ENCODE measurements at places on chromosomes 11 and 22.

GRCh38 chr11:12864316-12865156 lies 144.6 kb upstream of the RASSF10 start:
- DNase-seq = no peak

GRCh38 chr11:16609769-16610168 lies 128.7 kb upstream of the C11orf58 start:
- DNase-seq = no peak

GRCh38 chr22:43867839-43868635 lies 5.7 kb upstream of the SULT4A1 start:
- no peak for DNase-seq

GRCh38 chr22:32043391-32043790 lies 330 bp downstream of the SLC5A1 start:
- no peak for DNase-seq

- DNase-seq = no peak
Measured at GRCh38 chr11:3140291-3140603, 24.9 kb downstream of the OSBPL5 start.

- DNase-seq = no peak
Measured at GRCh38 chr22:35443790-35444684, 44.1 kb downstream of the MCM5 start.

DNA sequence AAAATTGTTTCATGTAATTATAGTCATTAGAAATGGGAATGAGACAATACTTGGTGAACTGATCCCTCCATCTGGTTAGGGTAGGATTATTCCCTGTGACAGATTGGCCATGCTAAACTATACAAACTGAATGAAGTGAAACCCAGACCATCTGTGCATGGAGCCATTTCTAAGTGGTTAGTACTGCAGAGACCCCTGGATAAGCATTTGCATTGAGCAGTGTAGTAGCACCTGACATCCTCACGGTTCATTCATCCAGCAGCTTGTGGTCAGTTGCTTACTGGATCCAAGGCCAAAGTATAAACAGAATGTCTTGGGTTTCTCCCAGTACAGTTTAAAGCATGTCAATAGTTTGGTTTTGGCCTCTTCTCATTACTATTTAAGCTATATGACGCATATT lies 93.8 kb upstream of the ARHGAP42 start:
- DNase-seq = peak; percentile 93

DNA sequence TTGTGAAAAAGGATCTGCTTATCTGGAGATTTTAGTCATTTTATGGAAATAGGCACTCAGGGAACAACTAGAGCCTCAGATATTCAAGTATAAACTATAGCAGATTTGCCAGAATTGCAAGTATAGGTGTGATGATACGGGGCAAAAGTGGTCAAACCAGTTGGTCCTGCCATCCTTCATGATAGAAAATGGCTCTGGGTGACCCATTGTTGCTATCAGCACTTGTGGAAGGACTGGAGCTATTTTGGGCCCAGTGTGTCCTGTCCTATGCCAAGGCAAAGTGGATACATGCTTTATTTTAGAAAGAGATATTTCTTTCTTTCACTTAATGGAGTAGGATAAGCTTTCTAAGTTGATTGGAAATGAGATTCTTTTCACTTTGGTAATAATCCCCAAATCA lies 85.2 kb downstream of the PPP6R3 start:
- no peak for DNase-seq
